ENCODE measurements at places on chromosomes 6 and 20.

GRCh38 chr6:130365166-130366106 lies at the start of gene TMEM200A:
Gene TMEM200A (plus strand): TSS chr6:130366017. CDS start chr6:130440423, 74,406 bp downstream.
- no peak for DNase-seq

- DNase-seq, result no peak
Observed at GRCh38 chr6:37972994-37973757, 153.6 kb downstream of the ZFAND3 start.

- DNase-seq, result no peak
Observed at GRCh38 chr6:15593798-15594197, 69.0 kb downstream of the DTNBP1 start.

GRCh38 chr6:157045831-157046454 lies 268.8 kb downstream of the ARID1B start:
- no peak for DNase-seq

DNA sequence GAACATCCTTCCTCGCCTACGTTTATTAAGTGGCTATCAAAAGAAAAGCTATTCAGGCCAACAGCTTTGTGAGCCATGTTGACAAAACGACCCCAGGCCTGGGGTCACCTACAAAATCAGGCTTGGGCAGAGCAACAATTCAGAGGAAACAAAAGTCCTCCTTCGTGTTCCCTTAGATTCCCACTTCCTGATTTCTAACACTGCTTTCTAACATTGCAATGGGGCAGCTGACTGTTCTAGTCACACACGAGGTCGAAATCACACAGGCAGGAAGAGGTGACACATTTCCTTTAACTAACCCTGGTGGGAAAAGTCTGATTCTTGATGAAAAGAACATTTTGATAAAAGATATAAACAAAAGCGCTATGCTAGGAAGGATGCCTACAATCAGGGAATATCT lies 31.9 kb downstream of the WDR27 start:
- no peak for DNase-seq

DNA sequence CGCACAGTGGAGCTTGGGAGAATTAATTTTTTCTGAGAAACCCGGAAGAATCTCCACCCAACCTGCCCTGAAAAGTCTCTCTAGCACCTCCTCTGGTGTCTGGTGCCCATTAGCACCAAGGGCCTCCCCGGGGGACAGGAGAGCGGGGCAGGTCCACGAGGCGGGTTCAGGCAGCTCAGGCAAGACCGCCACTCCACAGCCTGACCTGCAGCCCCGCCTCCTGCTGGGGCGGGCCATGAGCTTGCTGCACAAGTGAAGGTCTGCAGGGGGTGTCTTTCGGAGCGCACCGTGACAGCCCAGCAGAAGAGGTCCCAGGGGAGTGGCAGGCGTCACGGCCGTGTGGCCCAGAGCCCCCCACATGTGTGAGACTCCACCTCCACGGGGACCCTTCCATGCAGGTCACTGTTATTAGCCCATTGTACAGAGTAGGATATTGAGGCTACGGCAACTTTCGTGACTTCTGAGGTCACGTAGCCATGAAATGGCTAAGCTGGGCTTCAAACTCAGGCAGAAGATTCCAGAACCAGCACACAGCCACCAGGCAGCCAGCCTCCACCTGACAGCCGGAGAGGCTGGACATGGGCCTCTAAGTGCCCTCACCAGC lies 63.9 kb upstream of the SLCO4A1 start:
- DNase-seq, result no peak

DNA sequence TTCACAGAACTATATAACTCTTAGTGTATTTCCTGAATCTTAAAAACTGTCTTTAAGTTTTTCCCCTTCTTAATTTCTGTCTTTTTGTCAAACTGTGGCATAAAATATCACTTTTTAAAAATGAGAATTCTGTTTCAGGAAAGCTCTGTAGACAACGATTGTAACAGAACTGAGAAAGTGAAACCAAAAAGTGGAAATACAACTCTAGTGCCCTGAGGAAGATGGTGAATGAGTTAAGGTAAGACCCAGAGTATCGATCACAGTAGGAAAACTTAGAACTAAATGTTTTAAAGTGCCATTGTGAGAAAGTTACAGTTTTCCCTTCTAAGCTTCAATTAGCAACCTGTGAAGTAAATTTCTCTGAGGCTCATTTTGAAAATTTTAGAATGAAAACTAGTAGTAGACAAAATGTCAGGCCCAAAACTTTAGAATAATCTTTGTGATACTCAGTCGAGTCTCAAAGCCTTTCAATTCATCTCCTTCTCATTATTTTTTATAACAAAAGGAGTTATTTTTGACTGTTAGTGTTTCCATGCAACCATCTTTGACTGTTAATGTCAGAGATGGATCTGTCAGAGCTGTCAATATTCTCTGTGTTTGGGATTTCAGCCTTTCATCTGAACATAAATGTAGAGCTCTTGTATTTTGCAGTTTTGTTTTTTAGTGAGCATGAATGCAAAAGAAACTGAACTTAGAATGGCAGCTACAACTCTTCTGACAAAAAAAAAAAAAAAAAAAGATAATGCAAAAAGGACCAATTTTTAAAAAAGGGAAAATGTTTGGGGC lies 19.0 kb upstream of the TRDN start:
- no peak for DNase-seq

- DNase-seq, result no peak
Observed at GRCh38 chr20:22536141-22536828, 48.1 kb downstream of the FOXA2 start.

- DNase-seq, result no peak
Observed at GRCh38 chr20:37892001-37892400, 10.9 kb upstream of the VSTM2L start.

GRCh38 chr20:8272766-8273165 lies 140.7 kb downstream of the PLCB1 start:
- no peak for DNase-seq

DNA sequence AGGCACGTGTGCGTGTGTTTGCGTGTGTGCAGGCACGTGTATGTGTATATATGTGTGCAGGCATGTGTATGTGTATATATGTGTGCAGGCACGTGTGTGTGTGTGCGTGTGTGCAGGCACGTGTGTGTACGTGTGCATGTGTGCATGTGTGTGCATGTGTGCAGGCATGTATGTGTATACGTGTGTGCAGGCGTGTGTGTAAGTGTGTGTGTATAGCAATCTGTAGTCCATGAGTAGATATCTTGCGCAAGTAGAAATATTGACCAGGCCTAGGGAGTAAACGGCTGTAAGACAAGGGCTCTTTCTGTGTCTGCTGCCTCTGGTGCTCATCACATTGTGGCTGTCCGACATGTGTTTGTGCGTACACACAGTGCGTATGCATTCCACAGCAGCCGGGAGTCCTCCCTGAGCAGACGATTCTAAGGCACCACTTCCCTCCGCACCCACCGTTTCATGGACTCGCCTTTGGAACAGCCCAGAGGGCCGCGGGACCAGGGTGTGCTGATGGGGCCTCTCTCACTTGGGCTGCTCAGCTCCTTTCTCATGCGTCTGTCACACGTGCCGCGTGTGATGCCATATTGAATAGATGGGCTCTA lies 167.6 kb downstream of the ERMARD start:
- DNase-seq, result no peak

DNA sequence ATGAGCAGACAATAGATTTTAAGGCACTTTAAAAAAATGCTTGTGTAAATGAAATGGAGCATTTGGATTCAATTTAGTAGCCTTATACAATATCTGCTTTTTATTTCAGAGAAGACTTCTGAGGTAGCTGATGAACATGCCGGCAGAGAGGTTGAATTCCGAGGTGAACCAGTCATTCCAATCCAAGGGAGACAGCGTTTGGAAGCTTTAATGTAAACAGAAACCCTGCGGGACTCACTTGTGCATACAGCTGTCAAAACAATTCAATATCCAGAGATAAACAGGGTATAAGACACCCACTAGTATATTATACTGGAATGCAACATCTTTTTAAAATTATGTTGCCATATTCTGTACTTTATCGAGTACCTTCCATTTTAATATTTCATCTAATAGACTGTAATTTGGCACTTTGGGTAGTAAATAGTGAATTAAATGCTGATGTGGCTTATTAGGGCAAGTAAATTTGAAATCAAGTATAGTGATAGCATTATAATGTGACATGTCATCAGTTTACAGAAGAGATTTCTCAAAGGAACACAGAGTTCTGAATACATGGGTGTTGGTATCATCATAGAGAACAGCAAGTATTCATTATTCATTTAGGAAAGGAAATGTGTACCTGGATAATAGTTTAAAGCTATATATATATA lies 347.7 kb downstream of the PRKN start:
- DNase-seq, result no peak

DNA sequence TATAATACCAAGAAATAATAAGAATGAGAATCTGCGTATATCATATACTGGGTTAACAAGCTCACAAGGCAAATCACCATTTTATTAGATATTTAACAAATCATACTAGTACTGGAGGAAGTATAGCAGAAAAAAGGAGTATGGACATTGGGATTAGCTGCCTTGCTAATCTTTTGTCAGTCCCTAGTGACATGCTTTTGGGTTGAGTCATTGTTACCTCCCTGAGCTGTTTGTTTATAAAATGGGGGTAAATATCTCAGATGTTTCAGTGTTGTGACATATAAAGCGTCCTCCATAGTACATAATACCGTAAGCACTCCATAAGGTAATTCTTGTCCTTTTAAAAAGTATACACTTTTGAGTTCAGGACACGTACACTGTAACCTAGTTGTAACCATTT lies 107.0 kb downstream of the ESR1 start:
- DNase-seq, result no peak

GRCh38 chr6:3037638-3038365 lies 30.5 kb upstream of the RIPK1 start:
- no peak for DNase-seq

DNA sequence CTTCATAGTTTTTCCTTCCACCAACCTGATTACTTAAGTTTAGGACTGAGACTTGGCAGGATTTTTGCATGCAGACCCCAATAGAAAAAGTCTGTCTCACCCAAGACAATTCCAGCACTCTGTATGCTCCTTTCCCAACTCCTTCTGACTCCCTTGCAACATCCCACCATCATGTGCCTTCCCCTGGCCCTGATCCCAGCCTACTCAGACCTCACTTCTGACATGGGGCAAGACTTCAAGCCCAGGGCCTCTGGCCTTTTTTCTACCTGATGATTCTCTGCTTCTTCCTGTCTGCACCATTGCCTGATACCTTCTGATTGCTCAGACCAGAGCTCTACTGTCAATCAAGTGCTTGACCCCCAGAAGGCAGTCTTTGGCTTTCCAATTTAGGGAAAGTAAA lies 96.6 kb downstream of the HAO1 start:
- DNase-seq, result no peak

- no peak for DNase-seq
Observed at GRCh38 chr6:39365281-39366074, 43.0 kb upstream of the KCNK16 start.

GRCh38 chr6:2734488-2735166 lies 16.1 kb downstream of the MYLK4 start:
- DNase-seq, result no peak

DNA sequence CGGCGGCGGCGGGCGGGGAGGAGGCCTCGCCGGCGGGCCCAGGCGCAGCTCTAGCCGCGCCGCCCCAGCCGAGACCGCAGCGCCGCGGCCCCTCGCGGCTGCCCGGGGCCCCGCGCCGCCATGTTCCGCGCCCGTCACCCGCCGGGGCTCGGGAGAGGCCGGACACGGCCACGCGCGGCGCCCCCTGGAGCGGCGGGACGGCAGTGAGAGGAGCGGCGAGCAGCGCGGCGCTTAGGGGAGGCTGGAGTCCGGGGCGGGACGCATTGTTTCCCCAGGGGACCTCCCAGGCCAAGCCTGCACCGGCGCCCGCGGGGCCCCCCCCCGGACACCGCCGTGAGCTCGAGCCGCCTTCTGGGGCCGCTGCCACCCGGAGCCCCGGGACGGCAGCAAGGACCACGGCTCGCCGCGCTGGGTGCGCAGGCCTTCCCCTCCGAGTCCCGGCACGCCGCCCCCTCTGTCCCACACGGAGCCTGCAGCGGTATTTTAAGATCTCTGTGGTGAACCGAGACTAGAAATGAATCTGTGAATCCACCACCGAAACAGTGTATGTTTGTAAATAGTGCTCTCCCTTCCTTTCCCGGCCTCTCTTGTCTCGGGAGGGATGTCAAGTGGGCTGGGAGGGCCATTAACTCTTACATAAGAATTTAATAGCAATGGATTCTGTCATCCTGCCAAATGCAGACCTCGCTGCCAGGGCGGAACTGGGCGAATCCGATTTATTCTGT lies 424 bp upstream of the KIF13A start:
- peak; percentile 11 for DNase-seq

GRCh38 chr20:63596423-63596822 lies 22.4 kb upstream of the HELZ2 start:
- no peak for DNase-seq

DNA sequence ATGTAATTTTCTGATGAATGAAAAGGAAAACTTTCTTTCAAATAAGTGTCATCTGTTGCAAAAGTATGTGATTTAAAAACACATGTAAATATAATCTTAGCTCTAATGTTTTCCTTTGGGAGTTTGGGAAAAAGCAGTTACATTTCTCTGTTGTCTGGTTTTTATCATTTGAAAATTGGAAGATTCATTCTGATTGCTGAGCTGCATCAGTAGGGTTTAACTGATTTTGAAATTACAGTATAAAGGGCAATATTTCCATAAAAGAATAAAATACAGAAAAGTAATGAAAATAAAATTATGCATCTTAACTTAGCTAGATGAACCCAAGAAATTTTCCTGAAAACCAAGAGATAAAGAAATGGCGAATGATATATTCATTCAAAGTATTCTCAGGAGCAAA lies 57.8 kb downstream of the MAP7 start:
- no peak for DNase-seq

- DNase-seq, result no peak
Observed at GRCh38 chr6:115203381-115203780, 857.3 kb downstream of the FRK start.

GRCh38 chr6:114611696-114612095 lies 268.9 kb upstream of the HS3ST5 start:
- DNase-seq, result no peak

DNA sequence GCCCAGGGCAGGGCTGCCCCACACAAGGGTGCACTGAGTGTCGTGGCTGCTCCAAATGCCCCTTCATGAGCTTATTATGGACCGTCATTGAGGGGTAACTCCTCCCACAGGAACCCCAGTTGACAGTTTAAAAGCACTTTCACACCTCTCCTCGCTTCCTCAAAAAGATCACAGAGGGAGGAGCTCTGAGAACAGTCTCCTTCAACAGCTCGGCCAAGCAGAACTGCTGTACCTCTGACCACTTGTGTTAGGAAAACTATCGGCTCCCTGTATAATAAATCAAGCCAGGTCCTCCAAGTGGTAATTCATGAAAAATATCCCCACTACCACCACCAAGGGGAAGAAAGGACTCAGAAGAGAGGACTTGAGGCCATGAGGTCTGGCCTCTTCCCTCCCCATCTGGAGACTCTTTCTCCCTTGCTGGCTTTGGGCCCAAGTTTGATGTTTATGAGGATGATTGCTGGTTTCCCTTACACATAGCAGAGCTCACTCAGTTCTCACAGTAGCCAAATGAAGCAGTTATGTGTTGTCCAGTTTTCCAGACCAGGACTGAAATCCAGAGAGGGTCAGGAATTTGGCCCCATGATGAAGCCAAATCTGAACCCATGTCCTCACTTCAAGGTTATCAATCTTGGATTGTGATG lies 8.7 kb downstream of the SNX21 start:
- DNase-seq, result no peak

DNA sequence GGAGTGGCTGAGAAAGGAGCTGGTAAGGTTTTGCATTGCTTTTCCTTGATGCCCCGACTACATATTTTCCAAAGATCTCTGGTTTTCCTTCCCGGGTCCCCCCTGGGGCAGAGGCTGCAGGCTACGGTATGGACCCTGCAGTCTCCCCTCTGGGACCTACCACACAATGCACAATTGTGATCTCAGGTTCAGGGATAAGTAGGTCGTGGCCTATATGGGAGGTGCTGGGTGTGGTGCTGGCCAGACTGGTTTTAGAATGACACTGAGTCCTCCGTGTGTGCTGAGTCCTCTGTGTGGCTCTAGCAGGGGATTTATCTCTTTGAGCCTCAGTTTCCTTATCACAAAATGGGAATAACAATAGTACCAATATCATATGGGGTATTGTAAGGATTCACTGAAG lies 376 bp downstream of the C20orf202 start:
- DNase-seq, result no peak

Measured in Jurkat, Clone E6-1 (cell line).